Activated CD4-positive, alpha-beta memory T cell treated with anti-CD3 and anti-CD28 coated beads, Interleukin-2, amount 10 ng/mL, durations not matched to agents 7 days and 5 days (primary cell): ENCODE measurements at places on chromosomes 12 and 14. TPM values are rescaled to one million over a fixed set of nuclear protein-coding genes. Genes with fewer than 3 reads are reported as not detected.
A peak's percentile ranks its signal among the peaks of the same experiment; 100 is the strongest.

DNA sequence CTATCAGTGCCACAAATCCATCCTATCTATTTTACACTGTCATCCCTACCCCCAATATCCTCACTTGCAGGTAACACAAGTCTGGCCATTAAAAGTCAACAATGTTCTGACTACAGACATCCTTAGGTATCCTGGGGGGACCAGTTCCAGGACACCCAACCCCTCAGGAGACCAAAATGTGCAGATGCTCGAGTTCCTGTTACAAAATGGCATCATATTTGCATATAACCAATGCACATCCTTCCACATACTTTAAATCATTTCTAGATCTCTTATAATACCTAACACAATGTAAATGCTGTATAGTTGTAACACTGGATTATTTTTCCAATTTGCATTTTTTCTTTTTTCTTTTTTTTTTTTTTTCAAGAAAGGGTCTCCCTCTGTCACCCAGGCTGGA is 6.9 kb downstream of the SYCP3 start:
- H3K4me1 ChIP-seq = no peaks in the 10 kb centered on the region
- no peak overlapping the region for H3K4me3 ChIP-seq
- no peak overlapping the region for H3K27ac ChIP-seq
- H3K27me3 ChIP-seq = no peaks in the 10 kb centered on the region
- DNase-seq = no peak

- peaks cover 4% of the 10 kb centered on the region for H3K4me1 ChIP-seq
- DNase-seq = no peak
- H3K4me3 ChIP-seq = no peak overlapping the region
- no peaks in the 10 kb centered on the region for H3K27me3 ChIP-seq
Observed at GRCh38 chr12:76639646-76640045, 80.1 kb upstream of the OSBPL8 start.

DNA sequence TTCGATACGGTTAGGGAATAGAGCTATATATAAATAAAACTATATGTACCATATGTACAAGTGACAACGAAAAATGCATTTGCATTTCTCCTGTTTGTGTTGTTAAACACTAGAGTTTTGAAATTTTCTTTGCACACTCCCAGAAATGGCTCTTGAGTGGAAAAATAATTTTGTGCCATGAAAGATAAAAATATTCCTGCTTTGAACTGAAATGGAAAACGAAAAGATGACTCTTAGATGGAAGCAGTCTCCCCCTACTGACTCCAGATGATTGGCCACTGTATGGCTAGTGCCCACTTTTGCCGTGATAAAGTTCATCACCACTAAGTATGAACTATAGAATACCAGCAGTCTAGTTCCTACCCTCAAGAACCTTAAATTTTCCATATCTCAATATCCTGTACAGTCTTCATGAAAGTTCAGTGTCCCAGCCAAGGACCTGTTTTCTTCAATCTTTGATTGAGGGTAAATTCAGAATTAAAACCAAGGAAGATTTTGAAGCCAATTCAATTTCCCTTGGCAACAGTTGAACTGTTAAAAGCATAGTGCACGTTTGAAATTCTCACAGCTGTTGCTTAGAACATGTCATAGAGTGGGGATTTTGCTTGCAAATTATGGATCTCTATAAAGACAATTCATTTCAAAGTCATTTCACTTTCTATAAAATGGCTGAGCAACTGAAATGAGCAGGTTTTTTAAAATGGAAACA is 1.6 kb upstream of the PPP2R5E start:
- H3K27ac ChIP-seq = no peak overlapping the region
- no peak for DNase-seq
- peaks cover 28% of the 10 kb centered on the region for H3K4me1 ChIP-seq
- no peaks in the 10 kb centered on the region for H3K27me3 ChIP-seq
- H3K36me3 ChIP-seq = peaks cover 4% of the 10 kb centered on the region

- H3K36me3 ChIP-seq = no peaks in the 10 kb centered on the region
- no peak overlapping the region for H3K4me3 ChIP-seq
- H3K27me3 ChIP-seq = peaks cover 41% of the 10 kb centered on the region
- peak; percentile 11 for DNase-seq
Observed at GRCh38 chr14:101076451-101077198, 173.1 kb upstream of the RTL1 start.

- DNase-seq = no peak
- no peak overlapping the region for H3K4me3 ChIP-seq
- H3K4me1 ChIP-seq = peaks cover 25% of the 10 kb centered on the region
- no peak overlapping the region for H3K27ac ChIP-seq
- H3K36me3 ChIP-seq = peaks cover 49% of the 10 kb centered on the region
Observed at GRCh38 chr14:64191756-64192155, 102.4 kb downstream of the ESR2 start.

DNA sequence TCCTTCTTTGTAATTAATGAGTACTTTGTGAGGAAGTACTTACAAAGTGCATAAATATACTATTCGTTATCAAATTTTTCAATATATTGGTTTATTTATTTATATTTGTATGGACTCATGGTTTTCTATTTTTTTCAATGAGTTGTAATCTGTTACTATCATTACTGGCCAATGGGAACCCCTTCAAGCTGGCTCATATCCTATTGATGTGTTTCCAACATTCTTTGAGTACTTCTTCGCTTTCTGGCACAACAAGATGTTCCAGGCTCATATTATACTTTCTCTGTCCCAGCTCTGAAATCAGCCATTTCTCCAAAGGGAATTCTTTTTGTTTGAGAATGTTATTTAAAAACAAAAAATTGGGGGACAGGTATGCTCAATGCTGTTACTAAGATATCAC is 17.5 kb downstream of the YBX3 start:
- peaks cover 28% of the 10 kb centered on the region for H3K36me3 ChIP-seq
- H3K4me1 ChIP-seq = peaks cover 13% of the 10 kb centered on the region
- H3K27ac ChIP-seq = no peak overlapping the region
- DNase-seq = no peak

- no peak for DNase-seq
- peaks cover 21% of the 10 kb centered on the region for H3K27me3 ChIP-seq
- no peak overlapping the region for H3K27ac ChIP-seq
- H3K4me3 ChIP-seq = no peak overlapping the region
Observed at GRCh38 chr14:76846331-76847047, 20.3 kb downstream of the LRRC74A start.

DNA sequence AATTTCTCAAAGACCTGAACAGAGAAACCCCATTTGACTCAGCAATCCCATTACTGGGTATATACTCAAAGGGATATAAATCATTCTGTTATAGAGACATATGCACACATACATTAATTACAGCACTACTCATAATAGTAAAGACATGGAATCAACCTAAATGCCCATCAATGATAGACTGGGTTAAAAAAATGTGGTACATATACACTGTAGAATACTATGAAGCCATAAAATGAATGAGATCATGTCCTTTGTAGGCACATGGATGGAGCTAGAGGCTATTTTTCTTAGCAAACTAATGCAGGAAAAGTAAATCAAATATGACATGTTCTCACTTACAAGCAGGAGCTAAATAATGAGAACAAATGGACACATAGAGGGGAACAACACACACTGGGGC is 303.8 kb downstream of the BTG1 start:
- H3K36me3 ChIP-seq = no peaks in the 10 kb centered on the region
- H3K4me3 ChIP-seq = no peak overlapping the region

GRCh38 chr14:21108791-21109190 is 7.9 kb downstream of the TMEM253 start:
- H3K4me3 ChIP-seq = no peak overlapping the region
- H3K27me3 ChIP-seq = no peaks in the 10 kb centered on the region
- no peak overlapping the region for H3K27ac ChIP-seq

DNA sequence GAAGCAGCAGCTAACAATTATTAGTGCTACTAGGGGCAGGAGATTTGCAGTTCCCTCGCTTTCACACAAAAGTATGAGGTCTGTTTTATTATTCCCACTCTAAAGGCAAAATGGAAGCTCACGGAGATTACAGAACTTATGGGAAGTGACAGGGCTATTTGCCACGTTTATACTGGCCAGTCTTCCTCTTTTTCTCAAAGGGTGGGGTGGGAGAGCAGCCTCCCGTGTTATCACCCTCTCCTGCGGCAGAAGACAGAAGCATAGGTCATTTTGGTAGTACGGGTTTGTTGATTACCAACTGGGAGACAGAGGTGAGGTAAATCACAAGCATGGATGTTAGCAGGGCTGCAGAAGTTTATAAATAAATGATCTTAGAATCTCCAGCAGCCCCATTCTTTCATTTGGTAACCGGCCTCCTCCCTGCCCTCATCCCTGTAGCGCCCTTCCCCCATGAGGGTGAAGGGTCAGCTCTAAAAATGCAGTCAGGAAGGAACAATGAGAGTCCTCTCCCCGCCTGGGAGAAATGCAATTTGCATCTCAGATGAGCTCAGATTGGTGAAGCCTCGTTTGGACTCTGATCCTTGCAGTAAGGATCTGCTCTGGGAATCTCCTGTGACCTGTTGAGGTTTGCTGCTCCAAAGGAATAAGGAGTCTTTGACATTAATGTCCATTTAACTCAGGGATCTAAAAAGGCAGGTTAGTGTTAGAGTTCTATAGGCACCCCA is 44.7 kb upstream of the SINHCAF start:
- H3K27me3 ChIP-seq = peaks cover 1% of the 10 kb centered on the region
- H3K4me3 ChIP-seq = no peak overlapping the region
- no peaks in the 10 kb centered on the region for H3K36me3 ChIP-seq
- no peak overlapping the region for H3K27ac ChIP-seq

Gene FAM90A1
- 0.20 TPM for total RNA-seq
